ENCODE measurements at places on chromosomes 2 and 18.

GRCh38 chr18:76678248-76678647, 144.1 kb upstream of the ZNF236 start:
- no peak for DNase-seq

GRCh38 chr2:61910603-61911002, 5.1 kb downstream of the COMMD1 start:
- DNase-seq = no peak

DNA sequence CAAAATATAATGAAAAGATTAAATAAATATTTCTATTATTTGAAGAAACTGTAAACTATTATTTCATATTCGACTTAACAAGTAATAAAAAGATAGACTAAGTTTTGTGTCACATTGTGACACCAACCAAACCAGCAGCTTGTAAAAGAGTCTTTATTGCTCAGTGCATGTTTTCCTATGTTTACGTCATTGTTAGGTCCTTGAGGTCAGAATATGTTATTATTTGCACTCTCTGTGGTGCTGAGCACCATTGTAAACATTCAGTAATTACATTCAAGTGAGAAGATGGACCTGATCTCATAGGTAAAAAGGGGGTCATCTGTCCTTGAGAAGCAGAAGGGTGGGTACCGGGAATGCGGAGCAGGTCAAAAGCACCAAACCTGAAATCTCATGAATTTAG, 1999.1 kb upstream of the CELF4 start:
- no peak for DNase-seq

GRCh38 chr2:168210895-168211570, 36.4 kb downstream of the STK39 start:
- DNase-seq = no peak

- no peak for DNase-seq
Observed at GRCh38 chr2:32479993-32480392, 123.2 kb downstream of the BIRC6 start.

DNA sequence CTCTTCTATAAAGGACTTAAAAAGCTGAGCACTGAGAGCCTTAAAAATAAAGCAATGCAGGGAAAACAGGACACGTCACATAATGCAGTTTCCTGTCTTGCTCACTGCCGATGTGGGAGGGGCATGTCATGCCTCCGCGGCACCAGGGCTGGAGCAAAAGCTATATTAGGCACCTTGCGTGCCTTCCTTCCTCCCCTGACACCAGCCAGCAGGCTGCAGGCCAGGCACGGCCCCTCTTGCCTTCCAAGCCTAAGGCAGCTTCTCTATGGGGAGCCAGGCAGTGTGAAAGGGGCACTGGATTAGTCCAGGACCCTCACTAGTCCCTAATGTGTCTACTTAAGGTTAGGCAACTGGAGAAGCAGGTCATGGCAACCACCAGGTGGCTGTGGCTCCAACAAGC, 26.3 kb downstream of the MRPL35 start:
- peak; percentile 22 for DNase-seq

GRCh38 chr2:60042023-60042422, 511.4 kb downstream of the BCL11A start:
- no peak for DNase-seq

- no peak for DNase-seq
Observed at GRCh38 chr2:96903318-96903717, 33.4 kb upstream of the SEMA4C start.
